NCI-H1436 treated with DMSO at 0.1 percent for 48 hours (cell line): ENCODE measurements at places on chromosomes 3 and 15.

GRCh38 chr15:99431661-99432091 lies 134.1 kb upstream of the MEF2A start:
- no peak for DNase-seq

DNA sequence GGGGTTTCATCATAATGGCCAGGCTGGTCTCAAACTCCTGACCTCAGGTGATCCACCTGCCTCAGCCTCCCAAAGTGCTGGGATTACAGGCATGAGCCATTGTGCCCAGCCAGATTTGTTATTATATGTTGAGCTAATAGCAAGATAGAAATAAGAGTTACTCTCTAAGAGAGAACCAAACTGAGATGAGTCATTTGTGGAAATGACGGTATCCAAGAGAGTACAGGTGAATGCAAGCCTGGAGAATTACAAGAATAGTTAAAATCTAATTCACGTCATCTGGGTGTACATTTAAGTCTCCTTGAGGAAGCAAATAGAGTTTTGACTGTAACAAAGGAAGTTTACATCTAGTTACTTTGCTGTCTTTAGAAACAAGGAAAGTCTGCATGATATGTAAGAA lies 12.0 kb upstream of the CDIN1 start:
- no peak for DNase-seq

- DNase-seq: no peak
Observed at GRCh38 chr15:71228403-71228802, 113.1 kb downstream of the THSD4 start.

DNA sequence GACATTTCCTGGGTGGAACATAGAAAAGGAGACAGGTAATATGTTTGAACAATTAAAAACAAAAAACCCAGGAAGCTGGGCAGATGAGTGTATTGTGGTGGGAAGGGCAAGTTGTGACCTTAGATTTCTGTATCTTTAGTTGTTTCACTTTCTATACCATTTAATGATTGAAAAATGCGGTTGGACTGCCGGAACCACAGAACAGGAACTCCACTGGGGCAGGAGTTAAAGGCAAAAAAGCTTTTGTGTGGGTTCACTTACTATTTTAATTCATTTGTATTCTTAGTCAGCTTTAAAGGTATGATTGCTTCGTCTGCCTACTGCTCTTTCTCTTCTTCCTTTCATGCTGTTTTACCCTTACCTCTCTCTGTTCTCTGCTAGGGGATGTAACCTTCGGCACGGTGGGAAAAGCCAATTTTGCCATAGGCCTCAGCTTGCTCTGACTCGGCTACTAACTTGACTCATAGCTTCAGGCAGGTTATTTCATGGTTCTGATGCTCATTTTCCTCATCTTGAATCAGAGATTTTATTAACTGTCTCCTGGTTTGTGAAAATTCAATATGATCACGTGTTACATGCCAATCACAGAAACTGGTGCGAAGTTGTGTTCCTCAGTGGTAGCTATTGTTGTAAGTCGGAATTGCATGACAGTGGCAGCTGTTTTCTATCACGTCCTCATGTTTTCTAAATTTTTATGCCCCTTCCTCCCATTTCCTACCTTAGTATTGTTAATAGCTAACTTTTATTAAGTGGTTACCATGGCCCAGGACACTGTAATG lies 1.6 kb upstream of the MCTP2 start:
- DNase-seq: no peak

GRCh38 chr3:122281891-122282290 lies 43.2 kb upstream of the CSTA start:
- no peak for DNase-seq

- no peak for DNase-seq
Observed at GRCh38 chr15:85905751-85906450, 111.2 kb upstream of the KLHL25 start.

- no peak for DNase-seq
Observed at GRCh38 chr3:38001456-38002081, 11.0 kb downstream of the VILL start.
